ENCODE measurements at places on chromosomes 12 and 14.

DNA sequence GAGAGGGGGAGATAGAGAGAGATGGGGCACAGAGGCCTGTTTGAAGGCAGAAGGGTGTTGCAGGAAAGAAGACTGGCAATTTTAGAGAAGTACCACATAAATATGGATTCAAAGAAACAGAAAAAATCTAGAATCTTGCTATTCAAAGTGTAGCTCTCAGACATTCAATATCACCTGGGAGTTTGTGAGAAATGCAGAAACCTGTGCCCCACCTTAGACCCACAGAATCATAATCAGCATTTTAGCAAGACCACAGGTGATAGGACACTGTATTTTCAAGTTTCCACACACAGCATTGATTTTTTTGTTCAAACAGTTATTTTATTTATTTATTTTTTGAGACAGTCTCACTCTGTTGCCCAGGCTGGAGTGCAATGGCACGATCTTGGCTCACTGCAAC lies 3.3 kb downstream of the NEDD8 start:
- no peak for DNase-seq

- peak; percentile 23 for DNase-seq
Observed at GRCh38 chr12:40622246-40622838, 69.9 kb upstream of the CNTN1 start.

- DNase-seq: no peak
Observed at GRCh38 chr12:3572560-3572959, 81.6 kb downstream of the PRMT8 start.

DNA sequence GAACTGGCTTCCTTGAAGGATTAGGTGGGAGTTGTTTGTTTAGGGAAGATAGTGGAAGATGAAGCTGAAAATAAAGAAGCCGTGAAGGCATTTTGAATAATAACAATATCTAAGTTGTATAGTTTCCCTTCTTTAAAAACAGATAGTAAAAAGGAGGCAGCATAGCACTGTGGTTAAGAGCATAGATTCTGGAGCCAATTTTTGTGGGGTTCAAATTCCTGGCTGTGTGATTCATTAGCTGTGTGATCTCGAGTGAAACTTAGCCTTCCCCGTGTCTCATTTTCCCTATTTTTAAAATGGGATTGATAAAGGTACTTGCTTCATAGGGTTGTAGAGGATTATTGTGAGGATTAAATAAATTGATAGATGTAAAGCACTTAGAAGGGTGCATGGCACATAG lies 104.5 kb downstream of the MYRFL start:
- DNase-seq: no peak

- no peak for DNase-seq
Observed at GRCh38 chr12:8987163-8987562, 2.2 kb upstream of the KLRG1 start.

DNA sequence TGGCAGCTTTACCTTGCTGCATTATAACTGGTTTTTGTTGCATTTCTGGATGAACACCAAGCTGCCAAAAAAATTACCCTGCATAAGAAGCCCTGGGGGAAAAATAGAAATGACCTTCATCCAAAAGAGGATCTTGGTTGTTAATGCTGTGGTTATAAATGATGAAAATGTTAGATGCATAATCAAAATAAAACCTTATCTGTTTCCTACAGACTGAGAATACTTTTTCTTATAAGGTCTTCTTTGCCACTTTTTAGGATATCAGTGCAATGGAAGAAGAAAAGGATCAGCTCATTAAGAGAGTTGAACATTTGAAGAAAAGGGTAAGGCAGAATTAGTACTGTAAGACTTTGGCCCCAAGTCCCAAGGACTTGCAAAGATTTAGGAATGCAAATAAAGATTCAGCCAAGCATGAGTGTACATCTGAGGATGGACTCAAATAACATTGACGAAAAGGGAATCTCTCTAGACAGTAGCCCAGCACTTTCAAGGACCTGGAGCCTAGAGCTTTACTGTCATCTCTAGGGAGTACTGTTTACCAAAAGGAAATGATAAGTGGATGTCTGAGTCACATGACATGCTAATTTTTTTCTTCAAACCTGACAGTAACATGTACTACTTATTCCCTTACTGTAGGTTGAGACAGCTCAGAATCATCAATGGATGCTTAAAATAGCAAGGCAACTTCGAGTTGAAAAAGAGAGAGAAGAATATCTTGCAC lies 10.7 kb downstream of the IFT81 start:
- peak; percentile 65 for DNase-seq

DNA sequence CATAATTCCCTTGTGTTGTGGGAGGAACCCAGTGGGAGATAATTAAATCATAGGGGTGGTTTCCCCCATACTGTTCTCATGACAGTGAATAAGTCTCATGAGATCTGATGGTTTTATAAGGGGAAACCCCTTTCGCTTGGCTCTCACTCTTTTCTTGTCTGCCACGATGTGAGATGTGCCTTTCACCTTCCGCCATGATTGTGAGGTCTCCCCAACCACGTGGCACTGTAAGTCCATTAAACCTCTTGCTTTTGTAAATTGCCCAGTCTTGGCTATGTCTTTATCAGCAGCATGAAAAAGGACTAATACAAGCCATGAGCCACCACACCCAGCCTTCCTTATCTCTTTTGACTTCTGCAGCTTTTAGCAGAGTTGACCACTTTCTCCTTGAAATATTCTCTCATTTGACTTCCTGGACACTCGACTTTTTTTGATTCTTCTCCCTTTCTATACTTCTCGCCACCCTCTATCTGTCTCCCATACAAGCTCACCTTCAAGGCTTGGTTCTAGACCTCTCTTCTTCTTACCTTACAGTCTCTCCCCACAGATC lies 2.3 kb downstream of the MTERF2 start:
- no peak for DNase-seq

DNA sequence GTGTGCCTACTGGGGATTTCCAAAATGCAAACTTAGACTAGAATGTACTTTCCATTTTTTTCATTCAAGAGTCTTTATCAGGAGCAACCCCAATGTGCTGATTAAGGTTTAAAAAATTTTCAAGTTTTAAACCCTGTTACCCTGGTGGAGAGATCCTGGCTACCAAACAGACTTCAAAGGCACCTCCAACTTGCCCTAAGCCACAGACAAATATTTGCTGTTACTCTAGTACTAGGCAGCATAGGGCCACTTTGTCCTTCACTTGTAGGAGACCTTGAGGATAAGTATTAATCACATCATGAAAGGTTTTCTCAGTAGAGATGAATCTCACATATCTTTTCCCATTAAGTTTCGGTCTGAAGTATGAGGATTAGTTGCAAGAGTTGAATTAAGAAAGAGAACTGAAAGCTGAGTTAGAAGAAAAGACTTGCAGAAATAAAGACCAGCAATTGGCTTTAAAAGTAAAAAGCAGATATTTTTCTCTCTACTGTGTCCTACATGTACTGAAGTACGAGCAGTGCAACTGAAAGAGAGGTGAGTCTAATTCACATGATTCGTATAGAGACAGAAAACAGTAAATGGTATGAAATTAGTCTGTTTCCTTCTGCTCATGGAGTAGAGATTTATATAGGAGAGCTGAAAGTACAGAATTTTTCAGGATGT lies 28.3 kb downstream of the NTN4 start:
- no peak for DNase-seq

- DNase-seq: no peak
Observed at GRCh38 chr12:40031965-40032364, 73.9 kb downstream of the SLC2A13 start.

- DNase-seq: no peak
Observed at GRCh38 chr12:78698747-78699146, 165.8 kb upstream of the SYT1 start.

GRCh38 chr14:94458558-94459205 lies 6.1 kb upstream of the SERPINA11 start:
- DNase-seq: no peak

All from putamen (tissue), 1 donor.